ENCODE measurements at places on chromosomes 5 and 9.

DNA sequence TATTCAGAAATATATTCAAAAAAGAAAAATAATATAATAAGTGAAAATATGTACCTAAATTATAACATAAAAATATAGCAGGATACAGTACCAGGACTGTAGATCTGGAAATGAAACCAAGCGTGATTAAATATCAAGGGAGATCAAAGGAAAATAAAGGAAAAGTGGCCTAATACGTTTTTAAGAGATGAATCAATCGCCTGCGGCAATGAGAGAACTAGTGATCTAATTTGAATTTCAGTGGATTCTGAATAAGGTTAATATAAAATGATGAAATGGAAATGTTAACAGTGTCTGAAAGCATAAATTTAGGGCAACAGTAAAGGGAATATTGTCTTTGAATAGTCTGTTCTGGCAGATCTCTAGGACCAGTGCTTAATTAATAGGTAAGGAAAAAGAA, 1761.9 kb upstream of the ACO1 start:
- no peak for DNase-seq

- DNase-seq: no peak
These were observed 258.2 kb upstream of the MAP3K1 start for GRCh38 chr5:56557198-56557597.

- DNase-seq: no peak
These were observed 1.1 kb upstream of the TLX3 start for GRCh38 chr5:171307789-171308452.

DNA sequence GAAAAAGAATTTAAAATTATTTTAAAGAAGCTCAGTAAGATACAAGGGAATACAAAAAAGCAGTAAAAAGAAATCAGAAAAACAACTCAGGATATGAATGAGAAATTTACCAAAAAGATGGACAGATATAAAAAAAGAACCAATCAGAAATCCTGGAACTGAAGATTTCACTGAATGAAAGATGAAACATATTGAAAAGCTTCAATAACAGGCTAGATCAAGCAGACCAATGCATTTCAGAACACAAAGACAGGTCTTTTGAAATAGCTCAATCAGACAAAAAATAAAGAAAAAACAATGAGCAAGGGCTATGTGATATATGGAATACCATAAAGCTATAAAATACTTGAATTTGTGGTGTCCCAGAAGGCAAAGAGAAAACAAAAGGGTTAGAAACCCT, 322.6 kb upstream of the POU5F2 start:
- no peak for DNase-seq

DNA sequence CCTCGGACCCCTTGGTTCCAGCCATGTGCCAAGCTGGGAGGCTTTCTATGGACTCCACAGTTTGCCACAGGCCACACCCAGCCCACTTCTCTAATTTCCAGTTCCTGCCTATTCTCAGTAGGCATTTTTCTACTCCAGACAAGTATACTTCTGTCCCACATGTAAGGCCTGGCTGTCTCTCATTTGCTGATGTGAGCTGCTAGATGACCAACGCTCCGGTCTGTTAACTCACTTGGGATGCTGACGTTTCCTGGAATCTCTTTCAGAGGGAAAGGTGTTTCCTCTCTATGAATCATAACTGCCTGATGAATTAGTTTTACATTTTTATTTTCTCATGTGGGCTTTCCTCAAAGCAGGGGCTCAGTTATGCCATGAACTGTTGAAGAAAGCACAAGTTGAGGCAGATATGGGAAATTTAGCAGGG, 36.3 kb downstream of the ERGIC1 start:
- DNase-seq: no peak

DNA sequence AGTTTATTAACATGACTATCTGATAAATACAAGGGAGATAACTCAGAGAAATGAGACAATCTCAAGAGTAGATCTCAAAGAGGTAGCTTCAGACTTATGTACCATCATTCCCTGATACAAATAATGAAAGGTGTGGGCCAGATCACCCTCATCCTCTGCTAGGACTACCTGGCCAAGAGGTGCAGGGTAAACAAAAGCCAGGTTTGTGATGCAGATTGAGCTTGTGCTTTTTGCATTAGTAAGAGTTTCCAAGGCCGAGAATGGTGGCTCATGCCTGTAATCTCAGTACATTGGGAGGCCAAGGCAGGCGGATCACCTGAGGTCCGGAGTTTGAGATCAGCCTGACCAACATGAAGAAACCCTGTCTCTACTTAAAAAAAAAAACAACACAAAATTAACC, 8.9 kb upstream of the SPIN1 start:
- no peak for DNase-seq

- DNase-seq: no peak
These were observed 142.7 kb downstream of the PRKACG start for GRCh38 chr9:68871236-68871635.

- DNase-seq: no peak
These were observed 202.9 kb downstream of the EPB41L4A start for GRCh38 chr5:112216140-112216539.

DNA sequence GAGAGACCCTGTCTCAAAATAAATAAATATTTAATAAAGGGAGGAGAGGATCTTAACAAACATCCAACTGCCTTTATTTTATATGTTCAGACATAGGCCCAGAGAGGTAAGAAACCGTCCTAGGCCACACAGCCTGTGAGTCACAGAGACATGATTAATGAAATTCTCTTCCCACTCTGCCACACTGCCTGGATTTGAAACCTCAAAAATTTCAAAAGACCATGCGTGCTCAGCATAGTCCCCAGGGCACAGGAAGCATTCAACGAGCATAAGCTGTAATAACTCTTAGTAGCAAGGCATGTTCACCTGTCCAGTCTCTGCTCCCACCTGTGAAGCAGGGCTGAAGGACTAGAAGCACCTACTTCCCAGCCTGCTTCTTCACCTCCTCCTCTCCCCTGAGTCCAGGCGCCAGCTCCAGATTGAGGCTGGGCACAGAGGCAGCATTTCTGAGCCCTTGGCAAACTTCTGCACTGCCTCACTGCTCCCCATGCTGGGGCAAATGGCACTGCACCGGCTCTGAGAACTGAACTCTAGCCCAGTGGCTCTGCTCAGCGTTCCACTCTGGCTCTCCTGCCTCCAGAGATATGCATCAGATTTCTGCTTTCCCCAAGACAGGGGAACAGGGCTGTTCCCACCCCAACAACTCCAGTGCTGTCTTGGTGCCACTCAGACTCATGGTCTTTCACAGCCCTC, 1.1 kb downstream of the FAT2 start:
- DNase-seq: no peak

DNA sequence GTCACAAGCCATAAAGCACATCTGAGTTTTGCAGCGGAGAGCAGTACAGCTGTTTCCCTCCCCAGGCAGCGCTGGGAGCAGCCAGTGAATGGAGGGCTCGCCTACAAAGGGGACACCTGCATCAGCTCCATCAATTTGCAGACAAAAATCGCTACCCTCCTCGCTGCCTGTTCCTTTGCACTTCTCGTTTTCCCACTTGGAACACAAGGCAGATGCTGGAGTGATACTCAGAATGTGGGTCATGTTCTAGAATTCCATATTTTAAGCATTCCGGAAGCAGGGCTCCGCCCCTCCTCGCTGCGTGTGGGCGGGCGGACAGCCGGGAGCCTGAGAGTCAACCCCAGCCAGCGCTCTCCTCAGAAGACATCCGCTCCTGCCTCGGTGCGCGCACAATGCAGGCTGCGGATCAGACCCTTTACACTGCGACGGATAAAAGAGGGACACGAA, 92.1 kb downstream of the LMNB1 start:
- no peak for DNase-seq

DNA sequence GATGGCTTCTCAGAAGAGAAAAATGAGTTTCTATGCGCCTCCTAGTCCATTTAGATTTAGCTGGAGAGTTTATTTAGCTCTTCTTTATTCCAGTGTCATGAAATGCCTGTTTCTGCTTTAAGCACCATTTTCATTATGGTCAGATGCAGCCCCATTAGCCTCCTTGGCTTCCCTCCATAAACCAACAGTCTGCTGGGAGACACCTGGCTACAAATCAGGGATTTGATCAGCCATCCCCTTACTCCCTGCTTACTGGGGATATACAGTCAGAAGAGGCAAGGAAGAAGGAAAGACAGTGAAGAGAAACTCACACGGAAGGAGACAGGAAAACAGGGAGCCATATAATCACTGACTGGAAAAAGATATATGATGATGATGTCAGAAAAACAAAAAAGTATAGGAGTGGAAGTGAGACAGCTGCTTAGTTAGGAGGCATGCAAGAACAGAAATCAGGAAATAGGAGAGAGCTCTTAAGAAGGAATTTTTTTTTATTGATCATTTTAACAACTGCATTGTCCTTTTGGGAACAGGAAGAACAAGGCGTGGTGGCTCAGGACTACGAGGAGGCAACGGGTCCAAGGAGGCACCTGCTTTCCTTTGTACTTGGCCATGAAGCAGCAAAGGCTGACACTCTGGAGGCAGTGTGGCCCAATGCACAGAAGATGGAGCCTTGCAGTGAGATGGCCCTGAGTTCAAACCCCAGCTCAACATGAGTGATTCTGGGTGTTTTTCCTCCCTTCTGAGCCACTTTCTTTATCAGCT, 56.1 kb downstream of the MED27 start:
- no peak for DNase-seq

- DNase-seq: no peak
These were observed 20.6 kb upstream of the SLC9A3 start for GRCh38 chr5:544675-545355.

DNA sequence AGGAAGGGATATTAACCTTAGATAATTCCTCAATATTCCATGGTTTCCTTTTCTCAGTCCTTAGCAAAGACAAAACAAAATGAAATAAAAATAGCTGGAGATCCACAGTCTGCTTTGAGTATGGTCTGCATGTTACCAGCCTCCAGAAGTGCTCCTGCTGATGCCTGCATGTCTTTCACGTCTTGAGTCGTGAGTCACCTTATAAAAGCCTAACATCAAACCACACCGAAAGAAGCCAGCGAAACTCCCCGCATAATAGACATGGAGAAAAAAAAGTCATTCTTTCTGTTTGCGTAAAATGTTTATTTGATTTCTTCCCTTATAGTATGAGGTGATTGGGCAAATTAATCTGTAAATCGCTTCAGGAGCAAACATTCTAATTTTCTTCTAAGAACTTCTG, 380.5 kb downstream of the SLCO4C1 start:
- no peak for DNase-seq

GRCh38 chr5:98940581-98940980, 11.8 kb upstream of the CHD1 start:
- DNase-seq: no peak

DNA sequence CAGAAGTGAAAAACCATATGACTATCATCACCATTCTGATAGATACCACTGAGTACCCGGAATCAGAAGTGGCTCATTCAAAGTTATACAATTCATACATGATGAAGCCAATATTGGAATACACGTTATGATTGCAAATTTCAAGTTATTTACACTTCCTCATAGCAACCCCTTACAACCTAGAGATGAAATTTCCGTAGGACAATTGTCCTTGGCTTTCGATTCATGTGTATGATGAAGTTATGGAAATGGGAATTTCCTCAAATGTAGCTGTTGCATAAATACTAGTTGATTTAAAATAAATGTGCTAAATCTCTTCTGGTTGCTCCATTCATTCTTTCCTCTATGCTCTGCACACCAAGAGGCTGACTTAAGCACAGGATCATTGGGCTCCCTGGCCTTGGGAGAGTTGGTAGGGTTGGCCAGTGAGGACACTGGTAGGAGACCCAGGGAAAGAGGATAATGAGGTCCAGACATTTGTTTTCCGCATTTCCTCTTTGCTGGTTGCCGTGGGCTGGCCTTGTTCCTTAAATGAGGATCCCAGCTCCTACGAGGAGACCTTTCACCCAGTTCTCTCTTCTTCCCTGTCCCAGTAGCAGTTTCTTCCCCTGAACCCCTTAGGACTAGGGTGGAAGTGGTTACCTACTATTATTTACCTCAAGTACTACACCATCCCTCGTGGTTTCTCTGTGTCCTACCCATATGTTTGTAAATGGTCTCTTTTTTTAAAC, 90.3 kb downstream of the ZNF474 start:
- DNase-seq: no peak

GRCh38 chr5:178324481-178325310, 92.1 kb upstream of the PHYKPL start:
- no peak for DNase-seq

- no peak for DNase-seq
These were observed 63.0 kb downstream of the NR6A1 start for GRCh38 chr9:124708074-124708473.

- no peak for DNase-seq
These were observed 9.5 kb upstream of the UGCG start for GRCh38 chr9:111886983-111887718.

DNA sequence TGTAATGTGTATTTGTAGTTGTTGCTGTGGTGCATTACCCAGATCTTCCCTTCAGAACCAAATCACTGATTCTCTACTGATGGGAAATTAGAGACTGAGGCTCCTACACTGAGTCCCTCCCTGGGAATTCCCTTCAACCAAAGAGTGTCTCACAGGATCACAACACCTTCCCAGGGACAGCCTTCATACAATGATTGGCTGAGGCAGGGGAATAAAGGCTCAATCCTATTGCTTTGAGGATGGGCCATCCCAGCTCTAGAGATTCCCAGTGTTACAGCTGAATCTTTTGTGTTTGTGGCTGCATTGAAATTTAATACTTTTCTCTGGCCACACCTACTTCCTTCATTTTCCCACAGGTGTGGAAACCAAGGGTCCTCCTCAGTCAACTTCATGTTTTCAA, 96.4 kb upstream of the ELL2 start:
- no peak for DNase-seq

DNA sequence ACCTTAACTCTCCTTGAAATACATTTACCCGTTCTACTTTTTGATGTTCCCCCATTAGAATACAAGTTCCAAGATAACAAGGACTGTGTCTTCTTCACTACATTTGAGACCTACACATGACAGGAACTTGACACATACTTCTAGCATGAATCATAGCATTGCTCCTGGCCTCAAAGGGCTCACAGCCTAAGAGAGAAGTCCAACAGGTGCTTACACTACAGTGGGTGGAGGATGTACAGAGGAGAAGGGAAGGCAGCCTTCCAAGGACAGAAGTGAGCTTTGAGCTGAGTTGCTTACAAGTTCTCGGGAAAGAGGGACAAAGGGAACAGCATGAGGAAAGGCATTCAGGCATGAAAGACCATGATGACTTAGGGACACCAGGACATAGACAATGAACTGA, 56.9 kb upstream of the MSX2 start:
- DNase-seq: no peak

- no peak for DNase-seq
These were observed 21.5 kb upstream of the NFIL3 start for GRCh38 chr9:91445135-91445534.

GRCh38 chr5:36459176-36460135, 146.9 kb upstream of the SLC1A3 start:
- no peak for DNase-seq

GRCh38 chr5:110726249-110727024, at the start of gene TMEM232:
TSS of gene TMEM232 (minus strand) at chr5:110726671. CDS start at chr5:110667352, 59,319 bp downstream.
- DNase-seq: peak; percentile 54

DNA sequence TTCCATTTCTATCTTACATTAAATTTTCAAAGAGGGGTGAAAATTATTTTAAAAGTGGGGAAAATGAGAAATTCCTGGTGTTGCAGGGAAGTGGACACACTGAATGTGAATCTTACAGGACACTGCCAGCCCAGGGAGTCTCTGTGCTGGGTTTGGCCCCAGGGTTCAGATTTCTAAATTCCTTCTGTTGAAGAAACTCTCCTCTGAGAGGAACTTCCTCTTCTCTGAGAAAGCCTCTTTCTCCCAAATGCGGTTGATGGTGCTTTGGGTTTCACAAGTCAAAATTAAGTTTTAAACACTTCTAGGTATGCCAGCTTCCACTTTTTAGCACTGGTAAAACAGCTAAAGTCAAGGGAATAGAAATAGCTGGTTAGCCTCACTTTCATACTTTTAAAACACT, 317.9 kb upstream of the ITGA1 start:
- no peak for DNase-seq

GRCh38 chr5:173196133-173196952, 38.7 kb downstream of the NKX2-5 start:
- DNase-seq: no peak

All from CD8-positive, alpha-beta memory T cell (primary cell).